SJSA1 (cell line): ENCODE measurements at places on chromosomes 1 and 21.

DNA sequence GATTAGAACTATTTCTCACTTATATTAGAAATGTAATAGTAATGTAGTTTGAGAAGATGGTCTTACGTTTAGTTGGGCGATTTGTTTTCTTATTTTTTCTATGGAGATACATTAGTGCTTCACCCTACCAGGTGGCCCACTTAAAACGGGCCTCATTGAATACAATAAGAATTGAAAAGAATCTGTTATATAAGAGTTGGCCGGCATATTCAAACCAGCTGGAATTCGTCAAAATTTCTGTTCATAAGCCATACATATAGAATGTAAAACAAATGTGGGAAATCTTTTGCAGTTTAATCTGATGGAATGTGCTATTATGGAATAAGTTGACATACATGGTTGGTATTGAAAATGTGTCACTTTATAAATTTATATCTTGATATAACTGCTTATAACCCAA lies 96.4 kb upstream of the C1orf105 start:
- no peaks in the 10 kb centered on the region for H3K27me3 ChIP-seq
- H3K36me3 ChIP-seq: no peaks in the 10 kb centered on the region
- DNase-seq: no peak

- H3K4me1 ChIP-seq: peaks cover 30% of the 10 kb centered on the region
- H3K36me3 ChIP-seq: peaks cover 4% of the 10 kb centered on the region; the same call in 1 of the 2 replicates
- H3K27ac ChIP-seq: no peak overlapping the region
These were observed 2.3 kb upstream of the ECE1 start for GRCh38 chr1:21292503-21292983.

DNA sequence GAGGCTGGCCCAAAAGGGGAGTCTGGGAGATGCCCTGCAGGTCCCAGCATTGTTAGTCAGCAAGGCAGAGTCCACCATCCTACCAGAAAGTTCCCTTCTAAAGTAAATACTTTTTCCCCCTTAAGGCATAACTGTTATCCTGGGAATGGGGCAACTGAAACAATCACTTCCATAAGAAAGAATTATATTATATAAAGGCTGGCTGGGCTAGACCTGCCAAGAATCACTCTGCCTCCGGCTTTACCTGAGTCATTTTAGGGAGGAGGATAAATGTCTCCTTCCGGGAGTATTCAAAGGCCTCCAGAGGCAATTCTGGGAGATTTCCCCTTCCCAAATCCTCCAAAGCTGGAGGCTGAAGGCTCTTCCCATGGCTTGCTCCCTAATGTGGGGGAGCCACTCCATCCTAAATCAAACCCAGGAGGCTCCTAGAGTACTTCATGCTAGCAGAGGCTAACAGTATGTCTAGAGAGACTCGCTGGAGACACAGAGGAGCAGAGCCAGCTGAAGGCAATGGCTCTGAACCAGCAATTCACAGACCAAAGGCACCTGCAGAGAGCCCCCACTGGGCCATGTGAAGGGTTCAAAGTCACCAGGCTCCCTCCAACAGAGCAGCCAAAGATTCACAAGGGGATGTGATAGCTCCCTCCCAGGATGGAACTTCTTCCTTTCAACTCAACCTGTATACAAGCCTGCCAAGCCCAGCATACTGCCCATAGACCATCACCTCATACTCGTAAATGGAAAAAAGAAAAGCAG lies 116.0 kb downstream of the ASTN1 start:
- H3K36me3 ChIP-seq: no peaks in the 10 kb centered on the region
- H3K27me3 ChIP-seq: no peaks in the 10 kb centered on the region
- no peak for DNase-seq
- H3K4me3 ChIP-seq: no peak overlapping the region
- no peaks in the 10 kb centered on the region for H3K4me1 ChIP-seq
- no peak overlapping the region for H3K27ac ChIP-seq

DNA sequence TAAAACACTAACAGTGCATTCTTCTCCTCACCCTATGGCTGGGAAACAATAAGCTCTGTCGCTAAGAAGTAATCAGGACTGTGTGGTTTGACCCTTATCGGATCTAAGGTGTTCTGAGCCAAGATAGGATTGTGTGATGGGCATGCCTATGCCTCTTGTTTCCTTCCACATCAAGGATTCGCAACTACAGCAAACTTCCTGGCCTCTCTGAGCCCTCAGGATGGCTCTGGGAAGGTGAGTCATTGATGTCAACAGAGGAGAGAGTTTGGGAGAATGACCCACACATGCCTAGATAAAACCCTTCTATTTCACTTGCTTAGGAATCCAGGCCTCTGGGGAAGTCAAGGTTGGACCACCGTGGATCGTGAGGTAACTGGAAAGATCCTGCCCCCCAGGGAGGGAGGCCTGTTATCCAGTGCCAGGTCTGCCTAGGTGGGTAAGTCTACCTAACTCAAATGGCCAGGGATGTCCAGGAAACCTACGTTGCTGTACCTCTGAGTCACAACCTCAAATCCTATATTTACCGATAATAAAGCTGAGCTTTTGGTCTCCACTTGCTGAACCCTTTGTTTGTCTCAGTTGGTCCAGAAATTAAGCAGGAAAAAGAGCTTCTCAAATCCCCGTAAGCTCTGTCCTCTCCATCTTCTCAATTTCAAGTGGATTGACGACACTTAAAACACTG lies 27.4 kb downstream of the TIAM1 start:
- no peak overlapping the region for H3K4me3 ChIP-seq
- H3K27me3 ChIP-seq: no peaks in the 10 kb centered on the region
- H3K36me3 ChIP-seq: no peaks in the 10 kb centered on the region

DNA sequence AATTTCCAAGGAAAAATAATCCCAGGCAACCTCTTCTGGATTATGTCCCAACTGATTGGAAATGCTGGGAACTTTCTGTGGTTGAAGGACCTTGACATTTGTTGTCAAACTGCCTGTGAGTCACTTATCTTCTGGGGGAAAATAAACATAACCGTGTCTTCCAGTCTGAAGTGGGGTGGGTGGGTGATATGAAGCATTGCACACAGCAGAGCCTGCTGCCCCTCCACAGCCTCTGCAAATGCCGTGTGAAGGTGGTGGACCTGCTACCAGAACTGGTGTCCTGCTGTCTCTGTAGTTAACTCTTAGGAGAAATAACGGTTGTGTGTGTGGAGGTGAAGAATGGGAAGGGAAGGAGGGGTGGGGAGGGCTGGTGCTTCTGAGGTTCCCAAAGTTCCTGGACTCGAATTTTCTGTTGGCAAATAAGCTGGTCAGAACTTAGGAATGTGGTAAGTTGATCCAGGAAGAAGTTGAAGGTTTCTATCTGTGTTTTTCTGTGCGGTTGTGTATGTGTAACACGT lies 23.2 kb downstream of the GALNT2 start:
- peak; percentile 94 for DNase-seq
- peaks cover 23% of the 10 kb centered on the region for H3K36me3 ChIP-seq
- peak overlapping the region; percentile 87 for H3K27ac ChIP-seq
- H3K4me3 ChIP-seq: no peak overlapping the region
- H3K27me3 ChIP-seq: no peaks in the 10 kb centered on the region
- H3K4me1 ChIP-seq: peaks cover 55% of the 10 kb centered on the region

DNA sequence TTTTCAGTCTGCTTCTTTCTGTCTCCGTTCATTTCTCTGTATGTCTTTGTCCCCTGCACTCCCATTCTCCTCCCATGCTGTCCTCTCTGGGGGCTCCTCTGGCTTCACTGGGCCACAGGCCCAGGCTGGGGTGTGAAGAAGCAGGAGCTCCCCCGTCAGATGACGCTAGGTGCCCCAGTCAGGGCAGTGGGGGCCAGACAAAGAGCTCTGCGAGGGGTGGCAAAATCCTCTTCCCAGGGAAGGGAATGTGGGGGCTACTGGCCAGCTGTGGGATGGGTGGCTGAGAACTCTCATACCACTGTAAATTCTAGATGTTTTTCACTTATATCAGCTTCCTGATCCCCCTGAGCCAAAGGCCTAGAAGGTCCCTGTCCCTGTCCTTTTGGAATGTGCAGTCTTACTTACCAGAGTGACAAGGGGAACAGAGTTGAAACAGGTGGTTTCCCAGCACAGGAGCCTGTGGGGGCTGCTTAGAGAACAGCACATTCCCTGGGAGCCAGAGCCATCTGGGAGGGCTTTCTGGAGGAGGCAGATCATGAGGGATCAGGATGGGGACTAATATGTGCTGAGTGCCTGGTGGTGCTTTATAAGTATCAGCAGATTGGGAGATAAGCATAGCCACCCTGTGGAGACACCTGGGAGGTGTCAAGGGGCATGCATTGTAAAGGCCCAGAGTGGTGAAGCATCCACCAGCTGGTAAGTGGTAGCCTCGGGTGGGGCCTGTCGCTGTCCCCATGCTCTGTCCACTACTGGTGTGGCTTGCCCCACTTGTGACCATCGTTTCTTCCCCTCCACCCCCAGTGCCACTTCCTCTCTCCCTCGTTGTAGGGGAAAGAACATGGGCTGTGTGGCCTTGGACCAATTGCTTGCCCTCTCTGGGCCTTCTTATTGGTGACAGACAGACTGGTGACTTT lies 10.1 kb upstream of the PADI1 start:
- no peak overlapping the region for H3K4me3 ChIP-seq
- DNase-seq: no peak
- no peaks in the 10 kb centered on the region for H3K36me3 ChIP-seq
- H3K27me3 ChIP-seq: no peaks in the 10 kb centered on the region
- no peak overlapping the region for H3K27ac ChIP-seq

GRCh38 chr1:27531959-27532685 lies 42.2 kb upstream of the WASF2 start:
- H3K4me3 ChIP-seq: no peak overlapping the region
- no peak overlapping the region for H3K27ac ChIP-seq
- H3K36me3 ChIP-seq: peaks cover 5% of the 10 kb centered on the region
- peaks cover 10% of the 10 kb centered on the region for H3K4me1 ChIP-seq

DNA sequence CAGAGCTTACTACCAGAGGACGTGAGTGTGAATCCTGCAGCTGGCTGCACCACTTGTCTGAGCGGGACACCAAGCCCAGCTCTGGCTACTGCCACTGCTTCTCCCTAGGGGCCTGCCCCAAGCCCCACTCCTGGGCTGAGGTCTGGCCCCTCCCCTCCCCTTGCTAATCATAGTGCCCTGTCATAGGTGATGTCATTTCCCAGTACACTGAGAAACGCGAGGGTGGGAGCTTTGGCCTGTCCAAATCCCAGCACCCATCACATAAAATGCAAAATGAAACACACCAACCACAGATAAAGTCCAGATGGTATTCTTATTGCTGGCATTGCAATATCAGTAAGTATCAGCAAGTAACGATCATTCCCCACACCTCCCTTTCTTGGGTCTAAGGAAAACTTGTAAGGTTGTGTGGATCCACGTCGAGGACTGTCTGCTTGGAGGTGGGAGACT lies 77.7 kb downstream of the TOMM20 start:
- H3K36me3 ChIP-seq: no peaks in the 10 kb centered on the region
- H3K4me3 ChIP-seq: no peak overlapping the region
- no peak overlapping the region for H3K27ac ChIP-seq

DNA sequence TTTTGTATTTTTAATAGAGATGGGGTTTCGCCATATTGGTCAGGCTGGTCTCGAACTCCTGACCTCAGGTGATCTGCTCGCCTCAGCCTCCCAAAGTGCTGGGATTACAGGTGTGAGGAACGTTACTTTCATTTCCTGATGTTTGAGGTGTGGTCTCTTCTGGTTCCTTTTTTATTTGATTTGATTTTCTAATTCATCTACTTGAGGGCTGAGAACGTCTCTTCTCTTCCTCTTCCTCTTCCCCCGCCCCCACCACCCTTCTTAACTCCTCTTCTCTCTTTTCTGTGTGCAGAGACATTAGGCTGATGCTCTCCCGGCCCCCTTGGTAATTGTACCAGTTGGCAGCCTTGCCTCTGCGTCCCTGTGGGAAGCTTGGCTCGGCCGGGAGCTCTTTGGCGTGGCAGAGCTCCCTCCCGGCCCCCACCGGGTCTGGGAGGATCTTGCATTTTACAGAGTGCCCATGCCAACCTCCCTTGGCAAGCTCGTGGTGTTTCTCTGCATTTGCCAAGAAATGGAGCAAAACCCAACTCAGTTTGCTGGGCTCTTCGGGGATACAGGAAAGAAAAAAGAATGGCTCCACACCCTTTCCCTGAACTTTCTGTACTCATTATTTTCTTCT lies 19.9 kb downstream of the CRYAA start:
- no peaks in the 10 kb centered on the region for H3K4me1 ChIP-seq
- H3K36me3 ChIP-seq: no peaks in the 10 kb centered on the region
- H3K4me3 ChIP-seq: no peak overlapping the region
- H3K27me3 ChIP-seq: no peaks in the 10 kb centered on the region
- DNase-seq: no peak
